ENCODE measurements at places on chromosomes 2 and 18.

DNA sequence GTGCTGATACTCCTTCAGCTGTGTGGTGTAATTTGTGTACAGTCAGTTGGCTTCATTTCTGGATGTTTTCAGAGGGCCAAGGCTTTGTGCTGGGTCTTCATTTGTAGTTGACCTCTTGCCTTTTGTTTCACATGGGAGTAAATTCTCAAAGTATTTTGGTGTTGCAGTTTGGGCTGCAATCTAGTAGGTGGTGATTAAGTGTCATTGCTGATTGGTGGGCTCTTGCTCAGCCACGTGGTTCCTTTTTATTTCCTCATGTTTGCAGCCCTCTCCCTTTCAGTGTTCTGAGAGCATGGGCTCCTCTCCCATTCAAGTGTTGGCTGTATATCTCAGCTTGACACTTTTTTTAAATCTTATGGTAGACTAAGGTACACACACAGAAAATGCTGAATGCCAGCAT, 96.8 kb downstream of the SNTG2 start:
- DNase-seq: peak; percentile 30

- DNase-seq: no peak
Observed at GRCh38 chr2:201137505-201138400, 21.8 kb downstream of the CFLAR start.

DNA sequence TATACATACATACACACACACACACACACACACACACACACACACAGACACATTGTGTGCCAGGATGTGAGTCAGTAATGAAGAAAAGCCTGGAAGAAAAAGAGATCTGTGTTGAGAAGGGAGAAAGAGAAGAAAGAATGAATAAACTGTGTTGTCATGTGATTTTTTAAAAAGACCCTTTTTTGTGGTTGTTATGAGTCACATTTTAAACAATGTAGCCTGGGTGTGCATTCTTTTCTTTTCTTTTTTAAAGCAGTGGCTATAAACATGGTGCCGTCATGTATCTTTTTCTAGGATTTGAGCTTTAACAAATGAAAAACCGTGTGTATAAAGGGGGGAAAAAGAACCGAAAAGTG, 87.2 kb downstream of the NRP2 start:
- DNase-seq: peak; percentile 67

- DNase-seq: no peak
Observed at GRCh38 chr18:59432803-59433597, 73.9 kb upstream of the LMAN1 start.

DNA sequence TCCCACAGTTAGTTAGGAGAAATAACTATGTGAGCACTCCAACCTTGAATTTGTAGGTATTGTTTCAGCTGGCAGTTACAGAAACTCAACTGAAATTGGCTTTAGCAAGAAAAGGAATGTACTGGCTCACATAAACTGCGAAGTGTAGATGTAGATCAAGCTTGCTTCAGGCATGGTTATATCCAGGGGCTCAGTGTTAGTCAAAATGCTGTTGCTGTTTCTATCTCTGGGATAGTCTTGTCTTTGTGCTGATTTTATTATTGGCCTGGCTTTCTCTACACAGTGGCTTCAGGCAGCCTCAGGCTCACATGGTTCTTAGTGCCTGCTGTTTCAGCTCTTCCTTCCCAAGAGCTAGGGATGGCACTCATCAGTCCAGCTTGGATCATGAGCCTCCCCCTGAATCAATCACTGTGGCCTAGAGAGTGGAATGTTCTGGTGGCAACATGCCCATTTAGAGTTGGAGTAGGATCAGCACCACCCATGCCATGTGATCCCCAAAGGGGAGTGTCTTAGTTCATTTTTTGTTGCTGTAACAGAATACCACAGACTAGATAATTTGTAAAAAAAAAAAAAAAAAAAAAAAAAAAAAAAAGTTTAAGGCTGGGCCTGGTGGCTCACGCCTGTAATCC, 69.1 kb upstream of the FOXI3 start:
- DNase-seq: no peak

- DNase-seq: no peak
Observed at GRCh38 chr2:225117051-225117716, 74.9 kb upstream of the DOCK10 start.

DNA sequence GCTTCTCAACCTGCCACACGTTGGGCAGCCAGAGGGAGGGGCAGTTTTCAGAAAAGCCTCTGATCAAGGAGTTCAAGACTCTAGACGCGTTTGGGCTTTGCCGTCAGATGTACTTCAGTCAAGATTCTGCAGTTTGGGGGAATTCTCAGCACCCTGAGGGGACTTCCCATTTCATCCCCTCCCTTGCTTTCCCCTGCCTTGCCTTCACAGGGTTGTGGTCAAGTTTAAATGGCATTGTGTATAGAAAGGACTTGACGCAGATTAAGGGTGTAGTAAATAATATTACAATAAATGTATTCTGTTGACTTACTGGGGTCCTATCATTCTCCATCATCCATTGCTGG, 198.3 kb upstream of the NABP1 start:
- DNase-seq: no peak

- peak; percentile 37 for DNase-seq
Observed at GRCh38 chr2:174635776-174636404, 38.3 kb upstream of the WIPF1 start.

DNA sequence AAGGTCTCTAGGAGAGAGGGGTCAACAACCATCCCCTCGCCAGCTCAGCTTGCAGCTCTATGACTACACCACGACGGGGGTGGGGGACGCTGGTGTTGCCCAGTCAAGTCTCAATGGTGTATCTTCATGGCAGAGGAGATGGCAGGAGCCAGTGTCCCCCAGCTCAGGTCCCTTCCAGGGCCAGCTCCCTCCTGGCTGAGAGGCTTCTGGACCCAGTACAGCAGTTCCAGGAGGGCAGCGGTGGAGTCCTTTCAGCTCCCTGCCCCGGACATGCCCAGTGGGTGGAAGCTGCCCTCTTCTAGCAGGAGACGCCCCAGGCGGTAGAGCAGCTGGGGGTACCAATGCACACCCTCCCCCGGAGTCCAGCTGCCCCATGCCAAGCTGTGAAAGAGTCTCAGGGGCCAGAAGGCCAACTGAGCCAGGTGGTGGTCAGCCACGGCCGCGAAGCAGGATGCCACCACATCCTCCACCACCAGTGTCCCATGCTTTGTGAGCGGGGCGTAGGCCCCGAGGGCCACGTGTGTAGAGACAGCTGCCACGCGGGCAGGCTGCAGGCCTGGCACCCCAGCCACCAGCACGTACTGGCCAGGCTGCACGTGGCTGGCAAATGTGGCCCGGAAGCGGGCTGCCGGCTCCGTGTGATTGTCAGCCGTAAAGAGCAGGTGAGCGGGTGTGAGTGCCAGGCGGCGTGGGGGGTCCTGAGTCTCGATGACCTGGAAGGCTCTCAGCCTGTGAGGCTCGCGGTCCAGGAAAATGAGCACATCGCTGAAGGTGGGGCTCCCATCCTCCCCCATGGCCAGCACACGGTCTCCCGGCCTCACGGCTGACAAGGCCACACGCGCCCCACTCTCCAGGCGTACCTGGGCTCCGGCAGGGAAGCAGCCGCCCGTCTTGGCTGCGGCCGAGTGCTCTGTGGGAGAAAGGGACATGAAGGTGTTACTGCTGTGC, 5.5 kb downstream of the IHH start:
- no peak for DNase-seq

DNA sequence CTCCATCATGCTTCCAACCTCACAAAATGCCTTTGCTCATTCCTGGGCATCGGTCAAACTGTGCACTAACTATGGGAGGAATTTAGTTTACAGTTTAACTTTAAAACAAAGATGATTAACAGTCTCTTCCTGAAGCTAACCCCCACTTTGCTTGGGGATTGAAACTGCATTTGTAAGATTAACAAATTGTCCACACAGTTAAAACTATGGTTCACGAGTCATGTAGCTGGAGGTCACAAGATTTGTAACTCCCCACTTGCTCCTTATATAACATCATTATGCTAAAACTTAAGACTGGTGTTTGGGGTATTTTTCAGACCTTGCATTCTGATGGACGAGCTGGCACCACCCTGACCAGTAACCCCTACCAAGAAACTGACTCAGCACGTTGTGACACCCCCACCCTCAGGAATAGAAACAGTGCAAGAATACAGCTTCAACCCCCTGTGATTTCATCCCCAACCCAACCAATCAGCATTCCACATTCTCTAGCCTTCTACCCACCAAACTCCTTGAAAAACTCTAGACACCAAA, 252.3 kb downstream of the MBD5 start:
- DNase-seq: peak; percentile 39

DNA sequence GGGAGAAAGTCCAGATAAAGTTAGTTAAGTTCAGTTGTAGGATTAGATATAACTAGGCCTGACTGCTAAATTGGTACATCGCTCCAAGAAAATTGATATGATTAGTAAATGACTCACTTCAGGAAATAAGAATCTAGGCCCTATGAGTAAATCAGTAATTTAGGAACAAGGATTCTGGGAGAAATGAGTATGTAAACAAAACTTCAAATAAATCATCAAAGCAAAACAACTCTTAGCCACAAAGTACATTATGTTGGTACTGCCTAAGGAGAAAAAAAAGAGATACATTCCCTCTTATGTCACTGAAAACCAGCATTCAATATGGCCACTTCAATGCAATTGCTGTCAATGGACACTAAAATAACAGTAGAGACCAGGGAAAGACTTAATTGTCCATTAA, 529.1 kb downstream of the ZNF804A start:
- DNase-seq: peak; percentile 95

- no peak for DNase-seq
Observed at GRCh38 chr2:235950473-235950809, 217.7 kb downstream of the GBX2 start.

DNA sequence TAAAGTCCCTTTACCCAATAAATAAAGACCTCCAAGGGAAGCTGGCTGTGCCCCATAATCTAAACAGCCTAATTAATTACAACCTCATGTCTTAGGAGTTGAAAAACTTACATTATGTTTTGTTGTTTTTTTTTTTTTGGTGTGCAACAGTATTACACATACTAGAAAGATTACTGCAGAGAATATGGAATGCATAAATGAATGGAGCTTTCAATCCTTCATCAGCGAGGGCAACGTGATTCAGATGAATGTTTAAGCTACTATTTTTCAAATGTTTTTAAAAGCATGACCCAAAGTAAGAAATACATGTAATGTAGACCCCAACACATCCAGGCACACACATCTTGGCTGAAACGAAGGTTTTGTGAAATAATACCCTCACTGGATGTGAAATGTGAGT, 167.1 kb upstream of the FN1 start:
- DNase-seq: no peak

DNA sequence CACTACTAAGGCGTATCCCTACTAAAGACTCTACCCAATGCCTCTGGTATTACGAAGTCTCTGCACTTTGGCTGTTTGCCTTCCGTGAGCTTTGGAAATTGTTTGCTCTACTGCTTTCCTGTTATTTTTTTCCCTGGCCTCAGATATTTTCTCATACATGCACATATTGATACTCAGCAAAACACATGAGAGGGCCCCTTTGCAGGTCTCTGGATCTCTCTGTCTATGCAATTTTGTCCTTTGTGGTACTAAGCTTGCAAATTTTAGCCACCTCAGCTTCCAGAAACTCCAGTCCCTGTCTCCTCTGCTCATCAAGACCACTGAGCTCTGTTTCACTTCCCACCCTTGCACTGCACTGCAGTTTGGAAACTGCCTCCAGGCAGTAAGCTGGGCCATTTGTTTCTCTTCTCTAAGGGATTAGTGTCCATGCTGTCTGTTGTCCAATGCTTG, 46.6 kb downstream of the TAF1B start:
- no peak for DNase-seq

GRCh38 chr2:171158790-171159371, 1.8 kb downstream of the TLK1 start:
- no peak for DNase-seq

DNA sequence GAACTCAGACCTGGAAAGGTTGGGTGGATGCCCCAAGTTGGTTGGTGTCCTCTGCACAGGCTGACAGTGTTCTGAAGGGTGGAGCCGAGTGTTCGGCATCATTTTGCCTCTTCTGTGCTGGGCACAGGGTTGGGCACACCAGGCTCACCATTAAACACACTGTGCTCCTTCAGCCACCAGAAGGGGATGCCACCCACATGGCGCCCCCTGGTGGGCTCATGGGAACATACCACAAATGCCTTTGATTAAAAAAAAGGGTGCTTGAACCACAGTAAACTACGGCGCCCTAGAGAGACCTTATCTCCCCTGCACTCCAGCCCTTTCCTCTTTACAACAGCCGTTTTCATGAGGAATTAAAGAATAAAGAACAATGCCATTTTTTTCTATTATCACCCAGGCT, 89.4 kb downstream of the CELF4 start:
- peak; percentile 25 for DNase-seq

GRCh38 chr2:72109291-72109690, 38.4 kb downstream of the CYP26B1 start:
- DNase-seq: no peak
